H9 (cell line): ENCODE measurements at places on chromosomes 16 and 17. TPM values are rescaled to one million over a fixed set of nuclear protein-coding genes. Genes with fewer than 3 reads are reported as not detected.

DNA sequence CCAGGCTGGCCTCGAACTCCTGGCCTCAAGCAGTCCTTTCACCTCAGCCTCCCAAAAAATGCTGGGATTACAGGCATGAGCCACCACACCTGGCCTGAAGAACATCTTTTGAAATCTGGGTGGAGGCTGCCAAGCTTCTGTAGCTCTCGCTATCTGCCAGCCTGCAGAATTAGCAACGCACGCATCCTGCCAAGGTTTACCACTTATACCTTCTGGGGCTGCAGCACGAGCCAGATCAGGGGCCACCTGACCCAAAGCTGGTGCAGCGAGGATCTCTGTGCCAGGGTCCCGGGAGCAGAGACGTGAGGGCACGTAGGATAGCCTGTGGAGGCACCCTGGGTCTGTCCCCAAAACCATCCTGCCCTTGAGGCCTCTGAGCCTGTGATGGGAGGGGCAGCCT lies 22.2 kb downstream of the SLC38A8 start:
- no peak for DNase-seq

- peak; percentile 80 for DNase-seq
Measured at GRCh38 chr17:42018339-42018738, 1.1 kb upstream of the DNAJC7 start.

- peak; percentile 34 for DNase-seq
Measured at GRCh38 chr17:66776999-66777688, 57.8 kb upstream of the CACNG5 start.

DNA sequence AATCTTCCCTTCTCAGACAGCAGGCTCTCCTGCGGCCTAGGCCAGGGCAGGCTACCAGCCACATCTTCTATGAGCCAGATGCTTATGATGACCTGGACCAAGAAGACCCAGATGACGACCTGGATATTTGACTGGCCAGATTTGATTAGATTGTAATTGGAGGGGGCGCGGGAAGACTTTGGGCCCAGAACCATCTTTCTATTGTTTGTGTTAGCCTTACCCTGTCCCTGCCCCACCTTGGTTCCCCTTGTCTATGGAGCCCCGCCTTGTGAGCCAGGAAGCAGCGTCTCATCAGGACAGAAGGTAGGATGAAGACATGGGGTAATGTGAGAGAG lies 2.8 kb downstream of the CLDN7 start:
- DNase-seq, result no peak

The UMOD gene
- not detected in 2 replicates for total RNA-seq

The FLYWCH2 gene
- total RNA-seq, result 16.5 and 20.9 TPM in 2 replicates
